ENCODE measurements at places on chromosomes 1 and 21. TPM values are rescaled to one million over a fixed set of nuclear protein-coding genes. Genes with fewer than 3 reads are reported as not detected.

DEPDC1 gene
- not detected for total RNA-seq

INSRR gene
- total RNA-seq, result 0.51 TPM

SPATA45 gene
- total RNA-seq, result 0.78 TPM

ACKR1 gene
- 153 TPM for total RNA-seq

NCAM2 gene
- total RNA-seq, result 4.4 TPM

RGS13 gene
- 0.71 TPM for total RNA-seq

PTPN22 gene
- total RNA-seq, result 6.7 TPM

TMPRSS3 gene
- total RNA-seq, result 0.15 TPM

GRCh38 chr1:18011703-18012102 lies 95.9 kb upstream of the IGSF21 start:
- DNase-seq, result no peak
- H3K27ac ChIP-seq, result no peak overlapping the region
- H3K4me1 ChIP-seq, result no peaks in the 10 kb centered on the region
- no peak overlapping the region for H3K4me3 ChIP-seq

DNA sequence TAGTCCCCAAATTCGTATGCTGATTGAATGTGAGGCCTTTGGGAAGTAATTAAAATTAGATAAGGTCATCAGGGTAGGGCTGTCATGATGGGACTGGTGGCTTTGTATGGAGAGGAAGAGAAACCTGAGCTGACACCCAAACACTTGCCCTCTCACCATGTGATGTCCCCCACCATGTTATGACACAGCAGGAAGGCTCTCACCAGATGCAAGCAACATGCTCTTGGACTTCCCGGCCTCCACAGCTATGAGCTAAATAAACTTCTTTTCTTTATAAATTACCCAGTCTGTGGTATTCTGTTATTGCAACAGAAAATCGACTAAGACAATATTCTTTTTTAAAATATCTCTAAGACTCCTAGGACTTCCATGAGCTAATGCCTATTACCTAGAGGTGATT lies 43.6 kb upstream of the GUCA2B start:
- H3K4me3 ChIP-seq, result no peak overlapping the region
- no peaks in the 10 kb centered on the region for H3K27me3 ChIP-seq
- no peaks in the 10 kb centered on the region for H3K4me1 ChIP-seq
- H3K36me3 ChIP-seq, result no peaks in the 10 kb centered on the region
- DNase-seq, result no peak

DNA sequence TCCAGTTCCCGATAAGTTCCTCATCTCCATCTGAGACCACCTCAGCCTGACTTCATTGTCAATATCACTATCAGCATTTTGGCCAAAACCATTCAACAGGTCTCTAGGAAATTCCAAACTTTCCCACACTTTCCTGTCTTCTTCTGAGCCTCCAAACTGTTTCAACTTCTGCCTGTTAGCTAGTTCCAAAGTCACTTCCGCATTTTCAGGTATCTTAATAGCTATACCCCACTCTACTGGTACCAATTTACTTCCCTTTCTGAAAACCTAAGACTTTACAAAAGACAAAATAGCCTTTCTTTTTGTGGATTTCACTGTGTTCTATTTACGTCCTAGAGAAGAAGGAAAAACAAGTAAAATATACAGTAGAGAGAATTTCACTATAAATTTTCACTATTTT lies 147.0 kb upstream of the FMN2 start:
- no peak for DNase-seq
- H3K36me3 ChIP-seq, result no peaks in the 10 kb centered on the region
- H3K4me1 ChIP-seq, result no peaks in the 10 kb centered on the region
- H3K27ac ChIP-seq, result no peak overlapping the region
- no peak overlapping the region for H3K4me3 ChIP-seq

- H3K4me1 ChIP-seq, result no peaks in the 10 kb centered on the region
- no peaks in the 10 kb centered on the region for H3K36me3 ChIP-seq
- no peaks in the 10 kb centered on the region for H3K27me3 ChIP-seq
Observed at GRCh38 chr1:10877894-10878293, 81.4 kb upstream of the CASZ1 start.

DNA sequence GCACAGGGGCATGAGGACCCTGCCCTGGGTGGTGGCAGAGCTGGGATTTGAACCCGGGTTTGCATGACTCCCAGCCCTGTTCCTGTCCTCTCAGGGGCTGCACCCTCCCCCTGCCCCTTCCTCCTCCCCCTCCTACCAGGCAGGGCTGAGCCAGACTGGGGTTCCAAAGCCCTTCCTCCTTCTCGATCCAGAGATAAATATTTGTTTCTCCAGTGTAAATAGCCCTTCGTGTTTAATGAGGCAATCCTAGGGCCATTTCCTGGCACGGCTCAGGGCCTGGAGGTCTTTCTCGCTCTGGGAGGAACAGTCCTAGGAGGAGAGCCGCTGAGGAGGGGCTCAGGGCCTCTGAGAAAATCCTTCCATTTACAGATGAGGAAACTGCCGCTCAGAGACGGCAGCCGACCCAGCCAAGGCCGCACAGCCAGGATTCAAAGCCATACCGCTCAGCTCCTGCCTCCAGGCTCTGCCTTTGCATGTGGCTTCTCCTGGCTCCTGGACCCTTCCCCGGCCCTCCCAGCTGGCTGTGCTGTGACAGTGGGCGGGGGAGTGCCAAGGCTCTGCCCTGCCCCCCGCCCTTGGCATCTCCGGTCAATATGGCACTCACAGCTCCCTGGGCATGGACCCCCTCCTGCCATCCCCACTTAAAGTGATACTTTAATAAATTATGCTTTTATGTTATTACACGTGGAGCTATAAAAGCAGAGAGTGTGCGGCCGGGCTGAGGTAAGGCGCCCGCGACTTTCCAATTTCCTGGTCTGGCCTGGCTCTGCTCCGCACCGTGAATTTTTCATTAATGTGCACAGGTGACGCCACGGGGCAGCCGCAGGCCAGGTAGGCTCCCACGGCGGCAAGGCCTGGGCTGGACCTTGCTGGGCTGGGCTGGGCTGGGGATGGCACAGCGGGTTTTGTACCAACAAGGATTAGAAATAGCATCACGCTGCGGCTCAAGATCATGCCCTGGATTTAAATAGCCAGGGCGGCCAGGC lies 114.7 kb upstream of the WNT4 start:
- no peak for DNase-seq
- no peak overlapping the region for H3K27ac ChIP-seq
- no peaks in the 10 kb centered on the region for H3K4me1 ChIP-seq
- no peaks in the 10 kb centered on the region for H3K36me3 ChIP-seq
- H3K4me3 ChIP-seq, result no peak overlapping the region
- H3K27me3 ChIP-seq, result no peaks in the 10 kb centered on the region

DNA sequence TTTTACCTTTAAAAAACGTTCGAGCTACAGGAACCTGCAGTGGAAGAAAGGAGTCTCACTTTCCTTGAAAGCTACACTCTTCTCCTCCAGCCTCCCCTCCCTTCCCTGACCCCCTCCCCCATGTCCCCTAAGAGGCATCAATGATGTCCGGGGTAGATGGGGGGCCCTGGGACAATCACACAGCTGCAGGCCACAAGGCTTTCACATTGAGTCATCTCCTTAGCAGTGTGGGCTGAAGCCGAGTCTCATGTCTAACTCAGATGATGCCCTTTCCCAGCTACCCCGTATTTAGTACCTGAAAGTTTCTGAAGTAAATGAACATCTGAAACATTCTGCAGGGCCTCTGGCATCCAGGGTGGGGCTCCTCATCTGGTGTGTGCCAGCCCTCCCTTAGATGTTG lies 6.3 kb upstream of the GPR25 start:
- no peak for DNase-seq
- no peak overlapping the region for H3K4me3 ChIP-seq
- H3K27me3 ChIP-seq, result no peaks in the 10 kb centered on the region
- H3K27ac ChIP-seq, result no peak overlapping the region

GRCh38 chr1:117654493-117655219 lies 48.8 kb downstream of the TENT5C start:
- no peak overlapping the region for H3K27ac ChIP-seq
- no peaks in the 10 kb centered on the region for H3K27me3 ChIP-seq
- no peak for DNase-seq
- no peaks in the 10 kb centered on the region for H3K4me1 ChIP-seq
- no peaks in the 10 kb centered on the region for H3K36me3 ChIP-seq

DNA sequence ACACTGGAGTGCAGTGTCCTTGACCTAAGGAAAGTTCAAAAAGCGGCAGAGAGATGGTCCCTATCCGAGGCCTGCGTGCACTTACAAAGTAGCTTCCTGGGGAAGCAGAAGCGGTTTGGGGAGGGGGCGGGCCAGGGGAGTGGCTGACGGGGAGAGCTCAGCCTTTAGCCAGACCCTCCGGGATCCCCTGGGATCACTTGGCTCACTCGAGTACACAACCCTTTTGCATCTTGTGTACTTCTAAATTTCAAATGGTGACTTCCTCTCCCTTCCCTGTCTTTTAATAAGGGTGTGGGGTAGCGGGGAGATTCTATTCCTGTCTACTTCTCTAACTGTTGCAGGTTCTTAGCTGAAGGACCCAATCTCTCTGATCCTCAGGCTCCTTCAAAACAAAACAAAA lies 18.1 kb upstream of the SNX27 start:
- DNase-seq, result no peak
- no peaks in the 10 kb centered on the region for H3K27me3 ChIP-seq

- no peak overlapping the region for H3K4me3 ChIP-seq
- no peak overlapping the region for H3K27ac ChIP-seq
- DNase-seq, result no peak
- no peaks in the 10 kb centered on the region for H3K4me1 ChIP-seq
Observed at GRCh38 chr1:200124309-200124708, 96.8 kb downstream of the NR5A2 start.

- H3K36me3 ChIP-seq, result no peaks in the 10 kb centered on the region
- no peak for DNase-seq
- H3K27ac ChIP-seq, result no peak overlapping the region
- H3K27me3 ChIP-seq, result no peaks in the 10 kb centered on the region
- no peak overlapping the region for H3K4me3 ChIP-seq
- H3K4me1 ChIP-seq, result no peaks in the 10 kb centered on the region
Observed at GRCh38 chr1:171919891-171920887, 78.9 kb downstream of the DNM3 start.

DNA sequence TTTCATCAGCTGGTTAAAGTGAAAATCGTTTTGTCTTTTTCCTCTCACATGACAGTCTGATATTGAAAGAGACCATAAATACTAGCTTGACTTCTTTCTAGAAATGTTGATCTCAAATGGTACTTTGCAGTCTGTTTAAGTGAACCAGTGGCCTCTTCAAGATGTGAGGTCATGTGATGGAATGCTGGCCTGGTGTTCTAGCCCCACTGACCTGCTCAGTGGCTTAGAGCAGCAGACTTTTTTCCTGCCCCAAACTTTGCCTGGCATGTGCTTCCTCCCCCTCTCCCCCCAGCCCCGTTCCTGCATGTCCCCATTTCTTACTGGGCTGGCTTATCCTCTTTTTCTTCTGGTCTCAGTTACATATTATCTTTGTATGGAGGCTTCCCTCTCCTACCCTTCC lies 34.3 kb downstream of the ZYG11A start:
- no peak for DNase-seq
- H3K27me3 ChIP-seq, result no peaks in the 10 kb centered on the region
- no peak overlapping the region for H3K27ac ChIP-seq

DNA sequence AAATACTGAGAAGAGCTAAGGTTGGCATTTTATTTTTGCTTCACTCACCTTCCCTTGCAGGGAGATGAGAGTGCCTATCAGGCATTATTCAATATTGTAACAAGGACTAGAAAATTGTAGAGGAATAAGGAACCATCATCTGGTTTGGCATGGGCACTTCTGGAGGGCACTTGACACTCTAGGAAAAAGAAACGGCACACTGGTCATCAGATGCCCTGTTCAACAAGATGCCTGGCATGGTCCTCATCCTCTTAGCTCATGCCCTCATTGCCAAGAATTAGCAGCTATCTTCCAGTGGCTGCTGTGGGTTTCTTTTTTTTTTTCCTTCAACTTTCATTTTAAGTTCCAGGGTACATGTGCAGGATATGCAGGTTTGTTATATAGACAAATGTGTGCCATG lies 95.1 kb upstream of the ESRRG start:
- H3K36me3 ChIP-seq, result no peaks in the 10 kb centered on the region
- H3K27ac ChIP-seq, result no peak overlapping the region
- no peak overlapping the region for H3K4me3 ChIP-seq
- H3K4me1 ChIP-seq, result no peaks in the 10 kb centered on the region
- DNase-seq, result no peak

DNA sequence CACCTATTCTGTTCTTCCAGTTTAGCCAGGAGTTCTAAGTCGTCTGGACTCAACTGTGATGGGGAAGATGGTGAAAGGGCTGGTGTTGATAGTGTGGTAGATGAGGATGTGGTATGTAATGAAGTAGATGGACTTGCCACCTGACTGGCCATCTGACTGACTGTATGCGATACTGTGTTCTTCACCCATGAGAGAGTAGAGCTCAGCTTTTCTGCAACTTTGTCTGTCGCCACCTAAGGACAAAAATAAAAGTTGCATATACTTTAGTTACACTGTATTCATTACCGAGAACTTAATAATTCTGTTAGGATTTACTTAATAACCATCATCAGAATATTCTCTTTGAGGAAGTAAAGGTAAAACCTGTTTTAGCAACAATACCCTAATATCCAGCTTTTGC lies 48.5 kb downstream of the EVI5 start:
- no peak overlapping the region for H3K27ac ChIP-seq
- no peaks in the 10 kb centered on the region for H3K4me1 ChIP-seq
- H3K36me3 ChIP-seq, result no peaks in the 10 kb centered on the region
- no peaks in the 10 kb centered on the region for H3K27me3 ChIP-seq
- H3K4me3 ChIP-seq, result no peak overlapping the region

DNA sequence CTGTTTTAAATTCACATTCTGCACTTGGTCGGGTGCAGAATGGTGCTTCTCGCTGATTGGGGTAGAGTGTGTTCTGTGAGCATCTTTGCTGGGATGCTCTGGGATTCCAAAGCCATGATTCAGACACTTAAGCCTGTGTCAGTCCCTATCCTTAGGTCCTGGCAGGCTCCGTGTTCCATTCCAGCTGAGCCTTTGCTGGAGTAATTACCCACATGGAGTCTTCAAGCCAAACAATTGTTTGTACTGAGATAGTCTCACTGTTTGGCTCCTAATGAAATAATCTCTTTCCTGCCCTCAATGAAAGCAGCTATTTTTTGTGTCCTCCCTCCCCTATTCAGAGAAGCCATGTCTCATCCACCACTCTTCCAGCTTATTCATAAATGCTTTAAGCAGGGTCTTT lies 18.7 kb downstream of the SMAP2 start:
- DNase-seq, result no peak
- no peaks in the 10 kb centered on the region for H3K27me3 ChIP-seq
- peaks cover 3% of the 10 kb centered on the region for H3K4me1 ChIP-seq
- H3K4me3 ChIP-seq, result no peak overlapping the region
- peaks cover 2% of the 10 kb centered on the region for H3K36me3 ChIP-seq
- no peak overlapping the region for H3K27ac ChIP-seq

GRCh38 chr1:198162091-198162767 lies 5.4 kb downstream of the NEK7 start:
- no peak overlapping the region for H3K4me3 ChIP-seq
- no peaks in the 10 kb centered on the region for H3K36me3 ChIP-seq
- peaks cover 2% of the 10 kb centered on the region for H3K4me1 ChIP-seq
- no peak for DNase-seq
- H3K27ac ChIP-seq, result no peak overlapping the region

DNA sequence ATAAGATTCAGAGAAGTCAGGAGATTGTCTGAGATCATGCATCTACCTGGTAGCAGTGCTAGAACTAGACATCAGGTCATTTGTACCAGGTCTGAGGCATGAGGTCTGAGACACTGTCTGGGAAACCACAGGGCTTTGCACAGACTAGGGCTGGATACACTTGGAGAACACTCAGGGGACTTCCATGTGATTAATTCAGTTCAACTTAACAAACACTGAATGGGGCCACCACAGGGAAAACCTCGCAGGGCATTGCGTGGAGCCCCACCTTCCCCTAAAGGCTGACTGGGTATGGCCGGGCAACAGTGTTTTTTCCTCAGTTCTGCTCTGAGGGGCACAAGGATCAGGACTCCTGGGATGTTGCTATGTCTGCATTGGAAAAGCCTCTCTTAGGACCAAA lies 86.5 kb upstream of the WARS2 start:
- DNase-seq, result no peak
